Natural killer cell (primary cell): ENCODE measurements at places on chromosomes 1 and 21.

- no peak for DNase-seq
- no peaks in the 10 kb centered on the region for H3K36me3 ChIP-seq
- no peak overlapping the region for H3K4me3 ChIP-seq
- no peaks in the 10 kb centered on the region for H3K4me1 ChIP-seq
- H3K27me3 ChIP-seq: no peaks in the 10 kb centered on the region
- no peak overlapping the region for H3K27ac ChIP-seq
These were observed 201.0 kb upstream of the MAP1LC3C start for GRCh38 chr1:242199776-242200458.

DNA sequence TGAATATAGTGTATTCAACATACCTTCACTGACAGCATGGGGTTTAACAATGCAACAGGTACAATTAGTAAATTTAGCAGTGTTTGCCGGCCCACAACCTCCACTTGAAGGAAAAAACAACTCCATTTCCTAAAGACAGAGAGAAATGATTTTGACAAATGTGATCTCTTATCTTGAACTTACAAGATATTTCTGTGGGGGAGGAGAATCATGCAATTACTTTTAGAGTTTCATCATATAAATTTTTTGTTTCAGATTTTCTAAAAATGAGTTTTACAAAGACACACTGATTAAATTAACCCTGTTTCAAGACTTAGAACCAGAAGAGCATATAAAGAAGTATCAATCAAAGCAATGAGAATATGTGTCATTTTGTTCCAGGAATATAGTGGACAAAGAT, 80.3 kb downstream of the NME7 start:
- no peaks in the 10 kb centered on the region for H3K4me1 ChIP-seq
- H3K27me3 ChIP-seq: no peaks in the 10 kb centered on the region
- H3K27ac ChIP-seq: no peak overlapping the region
- no peaks in the 10 kb centered on the region for H3K36me3 ChIP-seq
- no peak overlapping the region for H3K4me3 ChIP-seq
- no peak for DNase-seq

DNA sequence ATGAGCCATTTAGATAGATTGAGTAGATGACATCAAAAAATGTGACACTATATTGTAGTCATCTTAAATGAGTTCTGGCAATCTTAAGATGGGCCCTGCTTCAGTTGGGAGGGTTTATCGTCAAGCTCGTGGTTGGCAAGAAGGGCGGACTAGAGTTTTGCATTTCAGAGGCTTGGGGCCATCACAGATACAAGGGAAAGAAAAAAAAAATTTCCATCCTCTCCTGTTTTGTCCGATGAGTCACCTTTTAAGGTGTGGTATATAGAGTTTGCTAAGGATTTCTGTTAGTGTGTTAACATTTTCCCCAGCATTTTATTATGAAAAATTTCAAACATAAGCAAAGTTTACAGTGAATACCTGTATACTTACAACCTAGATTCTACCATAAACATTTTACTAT, 31.8 kb upstream of the KCNQ4 start:
- H3K4me1 ChIP-seq: no peaks in the 10 kb centered on the region
- H3K27ac ChIP-seq: no peak overlapping the region
- H3K4me3 ChIP-seq: no peak overlapping the region
- H3K27me3 ChIP-seq: no peaks in the 10 kb centered on the region
- H3K36me3 ChIP-seq: peaks cover 80% of the 10 kb centered on the region

DNA sequence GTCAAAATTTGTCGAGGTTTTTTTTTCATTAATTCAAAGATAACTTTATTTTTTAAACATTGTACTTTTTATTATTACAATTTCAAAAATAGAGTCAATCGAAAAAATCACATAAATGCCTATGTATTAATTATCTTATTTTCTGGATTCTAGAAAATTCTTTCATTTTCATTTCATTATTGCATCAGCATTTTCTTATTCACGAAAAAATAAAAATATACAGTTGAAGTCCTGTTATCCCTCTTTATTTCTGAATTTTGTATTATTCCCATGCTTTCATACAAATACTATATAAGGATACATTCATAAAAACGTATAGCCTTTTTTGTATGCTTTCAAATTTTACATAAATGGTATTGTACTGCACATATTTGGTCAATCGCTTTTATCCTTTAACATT, 681.0 kb upstream of the USP24 start:
- H3K4me1 ChIP-seq: no peaks in the 10 kb centered on the region
- H3K27me3 ChIP-seq: no peaks in the 10 kb centered on the region
- H3K4me3 ChIP-seq: no peak overlapping the region

GRCh38 chr1:156639601-156640101, 2.3 kb upstream of the BCAN start:
- H3K27ac ChIP-seq: no peak overlapping the region
- H3K27me3 ChIP-seq: peaks cover 43% of the 10 kb centered on the region
- DNase-seq: no peak
- H3K4me3 ChIP-seq: no peak overlapping the region
- peaks cover 24% of the 10 kb centered on the region for H3K4me1 ChIP-seq

- no peaks in the 10 kb centered on the region for H3K27me3 ChIP-seq
- no peak overlapping the region for H3K4me3 ChIP-seq
- H3K27ac ChIP-seq: no peak overlapping the region
- no peak for DNase-seq
These were observed 28.7 kb downstream of the LRRC71 start for GRCh38 chr1:156949127-156949526.

DNA sequence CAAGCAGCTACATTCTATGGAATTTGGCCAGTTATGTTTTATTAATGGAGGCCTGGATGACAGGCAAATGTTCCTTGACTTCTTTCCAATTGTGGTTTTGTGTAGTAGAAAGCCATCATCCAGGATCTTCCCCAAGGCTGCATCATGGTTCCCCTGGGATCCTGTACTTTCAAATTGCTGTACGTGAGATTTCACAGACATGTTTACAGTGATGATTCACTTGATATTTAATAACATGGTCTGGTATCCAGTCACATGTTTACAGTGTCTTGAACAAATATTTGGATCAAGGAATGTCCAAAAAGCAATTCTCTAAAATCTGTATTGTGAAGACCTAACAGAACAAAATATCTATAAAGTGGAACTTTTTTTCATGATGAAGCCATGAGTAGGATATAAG, 68.3 kb upstream of the ST6GALNAC3 start:
- H3K36me3 ChIP-seq: no peaks in the 10 kb centered on the region
- no peak for DNase-seq
- no peak overlapping the region for H3K4me3 ChIP-seq
- no peaks in the 10 kb centered on the region for H3K4me1 ChIP-seq

DNA sequence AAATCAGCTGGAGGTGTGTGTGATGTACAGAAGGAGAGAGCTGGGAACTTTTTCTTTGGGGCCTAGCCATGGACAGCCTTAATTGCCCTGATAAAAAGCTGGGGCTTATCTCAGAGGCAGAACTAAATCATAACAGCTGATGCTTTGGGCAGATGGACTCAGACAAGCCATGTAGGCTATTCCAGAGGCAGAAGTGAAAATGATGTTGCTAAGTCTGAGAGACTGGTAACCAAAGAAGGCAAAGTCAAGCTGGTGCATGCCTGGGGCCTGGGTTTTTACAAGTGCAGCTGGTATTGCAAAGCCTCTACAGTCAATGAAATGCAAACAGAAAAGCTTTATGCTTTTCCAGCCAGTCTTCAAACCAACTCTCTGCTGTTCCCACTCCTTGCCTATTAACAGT, 39.0 kb upstream of the LMX1A start:
- H3K27ac ChIP-seq: no peak overlapping the region
- no peak for DNase-seq
- H3K4me1 ChIP-seq: peaks cover 14% of the 10 kb centered on the region
- H3K27me3 ChIP-seq: peaks cover 18% of the 10 kb centered on the region

DNA sequence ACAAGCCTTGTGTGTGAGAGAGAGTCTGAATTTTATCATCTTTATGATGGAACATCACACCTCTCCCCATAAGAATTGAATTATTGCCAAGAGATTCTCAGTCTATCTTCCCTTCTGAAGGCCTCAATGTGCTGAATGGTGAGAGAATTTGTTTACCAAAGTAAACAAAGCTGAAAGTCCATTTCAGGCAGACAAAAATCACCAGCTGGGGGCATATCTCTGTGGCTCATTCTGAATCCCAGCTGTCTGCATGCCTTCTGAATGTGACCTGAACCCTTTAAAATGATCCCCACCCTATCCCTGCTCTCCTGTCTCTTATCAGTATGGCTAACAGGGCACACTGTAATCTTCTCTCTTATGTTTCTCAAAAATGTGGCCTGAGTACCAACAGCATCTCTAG, 99.1 kb upstream of the CAMK1G start:
- H3K27me3 ChIP-seq: no peaks in the 10 kb centered on the region
- no peak for DNase-seq
- H3K4me3 ChIP-seq: no peak overlapping the region
- H3K27ac ChIP-seq: no peak overlapping the region

- peak; percentile 64 for DNase-seq
- H3K27me3 ChIP-seq: no peaks in the 10 kb centered on the region
- no peak overlapping the region for H3K27ac ChIP-seq
- H3K36me3 ChIP-seq: peaks cover 11% of the 10 kb centered on the region
- H3K4me3 ChIP-seq: peak overlapping the region; percentile 65
These were observed 3.8 kb downstream of the GFI1 start for GRCh38 chr1:92482665-92483609.

GRCh38 chr1:49200738-49201137, 424.0 kb upstream of the BEND5 start:
- no peak for DNase-seq
- no peaks in the 10 kb centered on the region for H3K4me1 ChIP-seq
- peaks cover 3% of the 10 kb centered on the region for H3K27me3 ChIP-seq
- H3K4me3 ChIP-seq: no peak overlapping the region
- no peak overlapping the region for H3K27ac ChIP-seq
- H3K36me3 ChIP-seq: no peaks in the 10 kb centered on the region

DNA sequence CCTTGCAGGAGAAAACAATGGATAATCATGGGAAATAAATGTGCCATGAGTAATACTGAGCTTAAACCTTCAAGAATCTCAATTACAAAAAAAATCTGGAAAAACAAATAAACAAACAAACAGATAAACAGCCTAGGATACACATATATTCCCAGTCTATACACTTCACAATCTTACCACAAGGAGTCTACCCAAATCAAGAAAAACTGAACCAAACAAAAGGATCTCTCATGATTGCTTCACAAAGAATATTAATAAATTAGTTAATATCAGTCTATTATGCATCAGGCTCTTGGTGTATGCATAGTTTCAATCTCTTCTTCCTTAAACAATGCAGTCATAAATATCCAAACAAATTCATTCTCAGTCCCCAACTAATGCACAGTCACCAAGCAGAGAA, 3.2 kb upstream of the ESRRG start:
- no peak overlapping the region for H3K27ac ChIP-seq
- no peak for DNase-seq
- no peak overlapping the region for H3K4me3 ChIP-seq

GRCh38 chr1:203046984-203047630, 20.8 kb downstream of the PPFIA4 start:
- no peaks in the 10 kb centered on the region for H3K27me3 ChIP-seq
- H3K27ac ChIP-seq: no peak overlapping the region
- no peak for DNase-seq
- H3K36me3 ChIP-seq: no peaks in the 10 kb centered on the region
